Immature natural killer cell (primary cell): ENCODE measurements at places on chromosomes 3 and 15.
A peak's percentile ranks its signal among the peaks of the same experiment; 100 is the strongest.

GRCh38 chr15:100242989-100243388, 98.8 kb downstream of the ADAMTS17 start:
- no peak for DNase-seq

GRCh38 chr3:102670986-102671385, 236.2 kb downstream of the ZPLD1 start:
- no peak for DNase-seq

- no peak for DNase-seq
Observed at GRCh38 chr3:59326246-59327024, 276.6 kb upstream of the CFAP20DC start.

GRCh38 chr15:63972801-63973200, 73.5 kb downstream of the DAPK2 start:
- DNase-seq: no peak

- DNase-seq: no peak
Observed at GRCh38 chr15:73965094-73965757, 26.9 kb downstream of the STOML1 start.

DNA sequence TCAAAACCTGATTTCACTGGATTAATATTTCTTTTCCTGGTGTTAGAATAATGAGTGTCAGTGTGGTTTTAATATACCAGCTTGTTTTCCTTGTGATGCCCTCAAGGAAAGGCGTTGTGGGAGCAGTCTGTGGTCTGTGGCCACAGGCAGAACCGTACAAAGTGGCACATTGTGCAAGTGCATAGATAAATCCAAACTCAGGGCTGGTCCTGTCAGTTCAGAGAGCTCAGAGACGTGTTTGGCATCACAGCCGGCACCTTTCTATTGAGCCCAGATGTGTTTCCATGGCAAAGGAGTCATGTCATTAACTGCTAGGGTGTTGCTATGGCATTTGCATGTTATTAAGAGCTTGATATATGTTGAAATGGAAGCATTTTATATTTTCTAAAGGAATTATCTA, 289.9 kb upstream of the RASGRP1 start:
- DNase-seq: no peak

DNA sequence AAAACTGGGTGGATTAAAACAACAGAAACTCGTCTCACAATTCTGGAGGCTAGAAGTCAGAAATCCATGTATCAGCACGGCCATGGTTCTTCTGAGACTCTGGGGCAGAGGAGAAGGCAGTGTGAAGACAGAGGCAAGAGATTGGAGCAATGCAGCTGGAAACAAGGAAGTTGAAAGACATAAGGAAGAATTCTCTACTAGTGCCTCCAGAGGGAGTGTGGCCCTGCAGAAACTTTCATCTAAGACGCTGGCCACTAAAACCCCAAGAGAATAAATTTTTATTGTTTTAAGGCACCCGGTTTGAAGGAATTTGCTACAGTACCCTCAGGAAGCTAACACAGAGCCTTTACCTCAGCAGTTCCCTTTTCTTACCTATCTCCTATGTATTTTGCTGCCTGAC, 1012.2 kb upstream of the CADM2 start:
- no peak for DNase-seq

GRCh38 chr3:141452045-141452444, 34.8 kb upstream of the RASA2 start:
- peak; percentile 26 for DNase-seq

- no peak for DNase-seq
Observed at GRCh38 chr3:190426806-190427507, 22.7 kb downstream of the TMEM207 start.

DNA sequence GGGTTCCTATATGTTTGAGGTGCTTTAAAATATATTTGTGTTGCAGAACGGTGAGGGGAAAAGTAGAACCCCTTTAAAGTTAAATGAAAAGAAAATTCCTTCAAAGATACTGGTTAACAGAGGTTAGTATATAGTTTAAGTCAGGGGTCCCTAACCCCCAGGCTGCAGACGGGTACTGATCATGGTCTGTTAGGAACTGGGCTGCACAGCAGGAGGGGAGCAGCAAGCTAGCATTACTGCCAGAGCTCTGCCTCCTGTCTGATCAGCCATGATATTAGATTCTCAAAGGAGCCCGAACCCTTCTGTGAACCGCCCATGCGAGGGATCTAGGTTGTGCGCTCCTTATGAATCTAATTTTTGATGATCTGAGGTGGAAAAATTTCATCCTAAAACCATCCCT, 37.5 kb upstream of the RFX7 start:
- DNase-seq: no peak

DNA sequence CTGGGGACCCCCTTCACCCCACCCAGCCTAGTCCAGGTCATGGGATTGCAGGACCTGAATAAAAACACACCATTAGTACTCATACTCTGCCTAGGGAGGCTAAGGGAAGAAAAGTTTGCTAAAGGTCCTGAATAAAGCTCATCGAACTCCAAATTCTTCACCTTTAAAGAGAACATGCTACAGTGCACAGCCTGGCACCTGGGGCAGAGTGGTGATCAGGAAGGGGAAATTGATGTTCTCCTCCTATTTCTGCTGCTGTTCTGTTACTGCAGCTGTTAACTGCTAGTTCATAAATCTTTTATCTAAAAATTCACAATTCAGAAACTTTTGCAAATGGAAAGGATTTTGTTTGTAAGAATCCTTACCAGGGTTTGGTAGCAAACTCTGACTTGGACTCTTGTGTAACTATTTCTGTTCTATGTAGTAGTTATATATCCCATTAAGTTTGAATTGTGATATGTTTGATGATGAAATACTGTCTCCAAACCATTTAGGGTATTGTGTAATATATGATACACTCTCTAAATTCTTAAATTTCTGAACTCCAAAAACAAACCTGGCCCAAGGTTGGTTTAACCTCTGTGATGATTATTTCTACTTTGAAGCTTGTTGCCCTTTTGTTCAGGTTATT, 27.9 kb downstream of the MCTP2 start:
- no peak for DNase-seq

GRCh38 chr3:193736616-193737015, 143.6 kb downstream of the OPA1 start:
- DNase-seq: no peak

GRCh38 chr15:78035321-78035751, 42.2 kb downstream of the TBC1D2B start:
- DNase-seq: no peak

- DNase-seq: peak; percentile 53
Observed at GRCh38 chr3:36868614-36869436, 76.0 kb downstream of the TRANK1 start.

DNA sequence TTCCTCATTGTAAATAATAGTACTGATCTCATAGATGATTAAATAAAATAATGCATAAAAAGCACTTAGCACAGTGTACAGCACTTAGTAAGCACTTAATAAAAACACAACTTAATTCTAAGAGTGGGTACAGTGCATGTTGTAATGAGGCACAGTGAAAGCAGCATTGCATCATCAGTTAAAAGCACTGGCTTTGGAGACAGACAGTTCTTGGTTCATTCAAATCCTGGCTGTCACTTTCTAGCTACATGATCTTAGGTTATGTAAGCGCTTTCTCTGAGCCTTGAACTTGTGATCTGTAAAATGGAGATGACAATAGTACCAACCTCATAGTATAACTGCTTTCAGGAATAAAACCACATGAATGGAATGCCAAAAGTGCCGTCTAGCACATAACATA, 151.5 kb downstream of the DPH6 start:
- DNase-seq: no peak

DNA sequence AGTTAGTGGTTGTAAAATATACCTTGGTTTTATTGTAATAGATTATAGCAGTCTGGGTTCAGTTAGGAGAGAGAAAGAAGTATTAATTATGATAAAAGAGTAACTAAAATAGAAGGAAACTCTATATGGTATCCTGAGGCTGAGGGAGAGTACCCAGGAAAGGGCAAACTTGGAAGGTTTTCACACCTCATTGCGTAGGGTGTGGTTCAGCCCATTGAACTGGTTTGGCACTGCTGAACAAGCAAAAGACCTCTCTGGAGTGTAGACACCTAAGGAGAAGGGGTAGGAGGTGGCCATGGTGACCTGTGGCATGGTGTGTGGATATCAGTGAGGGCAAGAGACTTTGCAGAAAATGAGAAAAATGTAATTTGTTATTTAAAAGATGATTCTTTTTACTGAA, 63.5 kb downstream of the STT3B start:
- no peak for DNase-seq
